ENCODE measurements at places on chromosomes 3 and 15.

- no peak for DNase-seq
Observed at GRCh38 chr3:154356009-154356408, 31.7 kb upstream of the DHX36 start.

DNA sequence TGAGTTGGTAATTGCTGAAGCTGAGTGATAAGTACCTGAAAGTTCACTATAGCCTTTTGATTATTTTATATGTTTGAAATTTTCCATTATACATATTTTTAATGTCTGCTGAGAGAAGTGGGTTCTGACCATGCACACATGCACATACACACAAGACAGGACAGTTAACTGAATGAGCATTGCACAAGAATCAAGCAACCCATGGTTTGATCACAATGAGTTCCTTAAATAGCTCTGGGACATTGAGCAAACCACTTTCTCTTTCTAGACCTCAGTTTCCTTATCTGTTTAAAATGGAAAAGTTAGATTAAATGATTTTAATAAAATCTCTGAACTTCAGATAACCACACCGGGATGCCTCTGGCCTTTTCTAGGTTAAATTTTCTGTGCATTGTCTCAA, 26.7 kb downstream of the SNTN start:
- no peak for DNase-seq

- no peak for DNase-seq
Observed at GRCh38 chr3:90080988-90081387, 973.6 kb downstream of the EPHA3 start.

DNA sequence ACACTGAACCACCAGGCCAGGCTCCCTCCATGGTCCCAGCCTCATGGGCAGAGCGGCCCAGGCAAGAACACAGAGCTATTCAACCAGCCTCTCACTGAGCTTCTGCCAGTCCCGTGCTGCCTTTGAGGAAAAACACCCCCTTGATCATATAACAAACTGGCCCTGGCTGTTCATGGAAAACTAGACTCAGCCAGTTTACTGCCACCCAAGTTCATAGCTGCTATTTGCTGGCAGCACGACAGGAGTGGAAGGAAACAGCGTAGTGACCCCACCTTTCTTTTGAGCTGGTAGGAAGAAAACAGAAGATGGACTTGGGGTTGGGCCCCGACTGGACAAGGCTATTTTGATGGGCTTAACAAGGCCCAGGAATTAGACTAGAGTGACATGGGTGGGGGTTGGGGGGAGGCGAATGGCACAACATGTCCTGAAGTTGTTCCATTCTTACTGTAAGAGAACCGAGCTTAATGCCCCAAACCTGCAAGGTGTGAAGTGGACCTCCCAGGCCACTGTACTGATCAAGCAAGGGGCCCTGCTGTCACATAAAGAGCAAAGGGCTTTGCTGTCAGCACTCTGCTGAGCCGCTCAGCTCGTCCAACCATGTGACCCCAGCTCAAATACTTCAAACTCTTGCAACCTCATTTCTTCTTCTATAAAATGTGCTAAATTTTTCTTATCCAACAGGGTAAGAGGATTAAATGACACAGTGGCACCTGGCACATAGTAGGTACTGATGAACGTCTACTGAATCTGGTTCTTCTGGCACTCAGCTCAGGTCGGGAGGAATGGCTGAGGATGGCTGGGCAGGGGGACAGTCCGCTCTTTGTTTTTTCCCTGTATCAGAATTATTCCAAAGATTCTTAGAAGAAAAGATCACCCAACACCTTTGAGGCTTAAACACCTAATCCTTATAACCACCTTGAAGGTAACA, 1.6 kb downstream of the FBXL22 start:
- DNase-seq, result no peak

- DNase-seq, result no peak
Observed at GRCh38 chr3:190764231-190765134, 98.0 kb downstream of the GMNC start.

DNA sequence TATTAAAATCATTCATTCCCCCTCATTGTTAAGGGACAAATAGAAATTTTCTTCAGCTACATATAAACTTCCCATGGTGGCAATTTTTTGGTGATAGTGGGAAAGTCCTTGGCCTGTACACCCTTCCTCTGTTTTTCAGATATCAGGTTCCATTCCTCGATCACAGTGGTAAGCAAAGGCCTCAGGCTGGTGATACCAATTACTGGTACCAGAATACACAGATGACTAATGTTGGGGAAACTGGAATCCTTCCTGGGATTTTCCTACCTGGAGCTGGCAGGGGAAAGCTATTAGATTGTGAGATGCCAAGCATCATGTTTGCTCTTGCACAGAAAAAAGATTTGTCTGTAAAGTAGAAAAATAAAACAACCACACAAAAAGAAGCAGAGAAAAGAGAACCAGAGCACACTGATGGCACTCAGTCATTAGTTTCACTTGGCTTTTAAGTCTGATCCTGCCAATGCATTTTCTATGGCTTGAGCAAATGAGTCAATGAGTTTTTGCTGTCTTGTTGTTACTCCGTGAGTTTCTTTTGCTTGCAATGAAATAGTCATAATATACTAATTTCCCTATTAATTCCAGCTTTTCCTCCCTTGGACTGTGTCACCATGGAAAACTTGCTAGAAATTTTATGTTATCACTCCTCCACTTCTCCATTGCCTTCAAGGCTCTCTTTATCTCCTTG, 795.0 kb downstream of the ROBO1 start:
- no peak for DNase-seq

- no peak for DNase-seq
Observed at GRCh38 chr15:93360318-93360717, 271.3 kb upstream of the RGMA start.

GRCh38 chr3:50408443-50408944, 49.2 kb upstream of the TMEM115 start:
- no peak for DNase-seq

DNA sequence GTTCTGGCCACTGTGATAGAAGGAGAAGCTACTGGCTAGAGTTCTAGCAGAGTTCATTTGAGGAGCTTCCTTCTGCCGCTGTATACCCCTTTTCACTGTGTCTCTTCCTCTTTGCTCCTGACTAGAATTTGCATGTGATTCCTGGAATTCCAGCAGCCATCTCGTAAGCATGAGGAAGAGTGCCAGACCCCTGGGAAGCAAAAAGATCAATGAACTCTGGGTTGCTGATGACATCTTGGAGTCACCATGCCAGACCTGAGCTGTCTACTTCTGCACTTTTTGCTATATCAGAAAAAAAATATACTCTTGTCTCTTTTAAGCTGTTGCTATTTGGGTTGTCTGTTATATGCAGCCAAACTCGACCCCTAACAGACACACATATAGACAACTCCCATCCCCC, 3.7 kb upstream of the ADAMTS17 start:
- no peak for DNase-seq

DNA sequence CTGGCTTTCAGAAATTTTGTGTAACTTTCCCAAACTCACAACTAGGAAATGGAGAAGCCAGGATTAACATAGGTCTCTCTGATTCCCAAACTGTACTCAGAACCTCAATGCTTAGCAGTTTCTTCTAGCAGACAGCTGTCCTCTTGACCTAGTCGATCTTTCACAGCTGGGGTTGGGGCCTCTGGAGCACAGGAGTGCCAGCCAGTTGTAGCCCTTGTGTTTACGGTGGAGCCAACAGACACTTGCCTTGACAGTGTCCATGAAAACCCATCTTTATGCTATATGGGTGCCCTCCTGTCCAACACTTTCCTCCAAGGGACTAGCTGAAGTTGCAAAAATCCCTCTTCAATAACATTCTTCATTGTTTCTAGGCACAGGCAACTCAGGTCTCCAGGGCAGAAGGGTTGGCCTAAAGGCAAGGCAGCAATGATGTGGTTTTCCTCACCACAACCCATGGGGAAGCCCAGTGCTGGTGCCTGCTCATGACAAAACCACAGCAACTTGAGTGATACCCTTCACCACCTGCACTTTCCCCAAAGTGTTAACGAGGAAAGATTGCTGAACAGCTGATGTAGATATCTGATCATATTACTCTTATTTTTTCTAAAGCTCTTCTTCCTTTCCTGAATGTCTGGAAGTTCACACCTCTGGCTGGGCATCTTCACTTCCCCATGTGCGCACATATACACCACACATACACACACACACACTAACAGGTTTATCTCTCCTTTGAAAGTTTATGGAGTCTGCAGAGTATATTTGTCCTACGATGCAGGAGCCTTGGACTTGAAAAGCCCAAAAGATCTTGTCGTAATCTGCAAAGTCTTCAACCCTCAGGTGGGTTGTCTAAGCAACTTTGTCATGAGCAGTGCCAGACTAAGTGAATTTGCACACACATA, 11.0 kb upstream of the KNG1 start:
- DNase-seq, result no peak

GRCh38 chr3:190169243-190169642, 48.5 kb upstream of the P3H2 start:
- DNase-seq, result no peak

DNA sequence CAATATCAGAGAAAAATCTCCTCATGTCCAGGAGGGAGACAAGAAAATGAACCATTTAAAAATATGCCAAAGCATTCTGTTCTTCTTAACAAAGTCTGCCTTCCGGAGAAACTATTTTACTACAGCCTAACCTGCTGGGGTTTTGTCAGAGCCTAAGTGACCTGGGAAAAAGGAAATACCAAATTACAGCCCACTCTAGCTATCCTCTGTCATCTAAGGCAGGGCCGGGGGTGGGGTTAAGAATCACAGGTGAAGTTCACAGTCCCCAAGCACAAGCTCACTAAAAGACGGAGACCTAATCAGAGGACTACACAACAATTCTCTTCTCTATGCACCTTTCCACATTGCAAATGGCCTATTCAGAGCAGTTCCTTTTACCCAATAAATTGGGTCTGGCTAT, 116.6 kb downstream of the TRIM42 start:
- no peak for DNase-seq

DNA sequence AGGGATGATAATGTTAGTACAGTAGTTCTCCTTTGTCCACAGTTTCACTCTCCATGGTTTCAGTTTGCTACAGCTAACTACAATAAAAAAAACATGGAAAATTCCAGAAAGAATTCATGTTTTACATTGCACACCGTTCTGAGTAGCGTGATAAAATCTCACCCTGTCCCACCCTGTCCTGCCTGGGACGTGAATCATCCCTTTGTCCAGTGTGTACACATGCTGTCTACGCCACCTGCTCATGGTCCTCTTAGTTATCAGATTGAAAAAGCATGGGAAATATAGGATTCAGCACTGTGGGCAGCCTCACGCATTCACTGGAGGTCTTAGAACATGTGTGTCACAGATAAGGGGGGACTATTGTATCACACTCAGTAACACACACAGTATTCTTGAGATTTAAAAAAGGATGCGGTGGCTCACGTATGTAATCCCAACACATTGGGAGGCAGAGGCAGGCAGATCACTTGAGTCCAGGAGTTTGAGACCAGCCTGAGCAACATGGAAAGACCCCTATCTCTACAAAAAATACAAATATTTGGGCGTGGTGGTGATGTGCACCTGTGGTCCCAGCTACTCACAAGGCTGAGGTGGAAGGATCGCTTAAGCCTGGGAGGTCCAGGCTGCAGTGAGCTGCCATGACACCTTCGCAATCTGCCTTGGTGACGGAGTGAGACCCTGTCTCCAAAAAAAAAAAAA, 8.7 kb upstream of the FLNB start:
- DNase-seq, result no peak

- no peak for DNase-seq
Observed at GRCh38 chr3:141950572-141951493, 74.4 kb downstream of the ATP1B3 start.

- DNase-seq, result no peak
Observed at GRCh38 chr3:156772588-156773206, 53.5 kb upstream of the LEKR1 start.

- no peak for DNase-seq
Observed at GRCh38 chr3:90054311-90054710, 946.9 kb downstream of the EPHA3 start.

DNA sequence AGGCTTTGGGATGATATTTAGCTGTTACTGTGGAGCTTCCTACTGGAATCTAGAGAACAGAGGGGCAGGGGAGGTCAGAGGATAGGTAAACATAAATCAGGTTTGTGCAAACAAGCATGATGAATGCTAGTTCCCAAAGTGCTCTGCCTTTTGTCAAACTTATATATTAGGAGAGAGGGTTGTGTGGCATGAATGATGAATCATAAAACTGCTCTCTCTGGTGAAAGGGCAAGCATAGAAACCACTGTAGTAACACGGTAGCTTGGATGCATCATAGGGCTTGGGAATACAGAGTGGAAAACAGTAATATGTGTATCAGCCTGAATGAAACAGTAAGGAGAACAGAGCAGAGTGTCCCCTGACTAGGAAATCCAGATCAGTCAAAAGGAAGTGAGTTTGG, 486.7 kb downstream of the IL5RA start:
- no peak for DNase-seq

- no peak for DNase-seq
Observed at GRCh38 chr3:63685340-63685739, 32.9 kb downstream of the SNTN start.

DNA sequence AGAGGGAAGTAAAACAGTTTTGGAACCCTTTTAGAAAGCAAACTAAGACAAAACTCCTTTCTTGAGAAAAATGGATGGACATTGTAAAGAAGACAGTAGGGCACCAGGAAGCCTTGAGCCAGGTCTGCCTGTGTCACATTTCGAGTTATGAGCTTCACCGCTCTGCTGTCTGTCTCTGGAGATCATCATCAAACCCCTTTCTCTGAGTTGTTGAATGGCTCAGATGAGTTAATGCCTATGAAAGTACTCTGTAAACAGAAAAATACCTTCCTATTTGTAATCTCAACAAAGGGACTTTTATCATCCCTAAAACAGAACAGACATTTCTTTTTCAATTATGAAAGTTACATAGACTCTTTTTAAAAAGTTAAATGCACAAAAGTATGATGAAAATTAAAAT, 145.8 kb downstream of the LPP start:
- no peak for DNase-seq

- no peak for DNase-seq
Observed at GRCh38 chr3:99023590-99024192, 122.2 kb upstream of the DCBLD2 start.

DNA sequence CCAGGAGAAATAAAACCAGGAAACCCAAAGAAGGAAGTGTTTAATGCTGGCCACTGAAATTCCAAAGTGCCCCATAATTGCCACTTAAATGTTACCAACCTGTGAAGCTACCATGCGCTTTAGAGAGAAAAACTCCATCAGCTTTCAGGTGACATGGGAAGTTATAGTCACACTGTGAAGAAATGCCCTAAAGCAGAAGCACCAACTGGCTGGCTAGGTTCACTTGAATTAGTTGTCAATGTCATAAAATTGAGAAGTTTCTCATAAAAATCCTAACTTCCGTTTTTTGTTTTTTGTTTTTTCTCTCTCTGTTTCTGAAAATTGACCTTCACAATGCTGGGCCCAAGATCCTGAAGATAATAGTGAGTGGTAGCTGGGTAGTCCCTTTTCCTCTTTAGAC, 167.9 kb upstream of the CTNNB1 start:
- no peak for DNase-seq
